Fibroblast of gingiva (primary cell): ENCODE measurements at places on chromosomes 6 and 20.

DNA sequence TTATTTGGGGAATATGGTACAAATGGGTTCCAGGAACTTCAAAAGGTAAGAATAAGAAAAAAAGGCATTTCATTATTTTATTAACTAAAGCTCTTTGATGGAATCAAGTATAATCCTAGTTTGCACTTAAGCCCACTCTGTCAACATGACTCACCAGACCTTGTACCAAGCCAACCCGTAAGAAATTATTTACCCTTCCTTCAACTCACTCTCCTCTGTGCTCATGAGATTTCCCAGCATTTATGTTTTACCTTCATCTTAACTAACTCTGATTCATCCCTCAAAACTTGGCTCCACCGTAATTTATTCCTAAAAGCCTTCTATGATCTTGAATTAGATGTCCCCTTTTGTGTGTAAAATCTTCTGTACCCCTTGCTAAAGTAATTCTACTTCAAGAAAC, 308.7 kb downstream of the PKHD1 start:
- no peak for DNase-seq

DNA sequence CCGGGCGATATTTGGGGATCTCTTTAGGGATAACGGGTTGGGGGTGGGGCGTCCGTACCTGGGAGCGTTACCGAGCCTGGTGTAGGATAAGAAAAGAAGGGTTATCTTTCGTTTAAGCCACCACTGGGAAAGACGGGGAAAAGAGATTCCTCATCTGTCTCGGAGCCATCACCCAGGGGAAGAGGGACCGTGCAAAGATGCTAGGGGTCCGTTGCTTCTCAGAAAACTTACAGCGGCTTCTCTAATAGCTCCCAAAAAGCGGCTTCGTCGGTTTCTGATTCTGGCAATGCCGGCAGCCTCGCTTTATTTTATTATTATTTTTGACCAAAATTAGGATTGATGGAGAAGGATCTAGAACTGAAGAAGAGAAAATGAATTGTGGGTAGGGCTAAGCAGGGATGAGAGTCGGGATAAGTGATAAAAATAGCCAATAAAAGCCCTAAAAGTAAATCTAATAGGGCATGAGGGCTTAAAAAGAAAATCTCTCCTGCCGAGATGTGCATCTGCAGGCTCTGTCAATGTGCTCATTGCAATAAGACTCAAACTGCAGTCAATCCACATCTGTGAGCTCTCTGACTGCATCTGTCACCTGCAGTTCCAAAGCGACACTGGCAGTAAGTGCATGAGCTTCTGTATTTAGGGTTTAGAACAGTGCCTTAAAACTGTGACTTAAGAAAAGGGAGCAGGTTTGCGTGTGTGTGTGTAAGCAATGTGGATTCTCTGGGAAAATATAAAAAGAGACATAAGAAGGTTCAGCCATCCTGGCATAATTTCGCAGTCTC, 801 bp downstream of the TBPL1 start:
- no peak for DNase-seq

DNA sequence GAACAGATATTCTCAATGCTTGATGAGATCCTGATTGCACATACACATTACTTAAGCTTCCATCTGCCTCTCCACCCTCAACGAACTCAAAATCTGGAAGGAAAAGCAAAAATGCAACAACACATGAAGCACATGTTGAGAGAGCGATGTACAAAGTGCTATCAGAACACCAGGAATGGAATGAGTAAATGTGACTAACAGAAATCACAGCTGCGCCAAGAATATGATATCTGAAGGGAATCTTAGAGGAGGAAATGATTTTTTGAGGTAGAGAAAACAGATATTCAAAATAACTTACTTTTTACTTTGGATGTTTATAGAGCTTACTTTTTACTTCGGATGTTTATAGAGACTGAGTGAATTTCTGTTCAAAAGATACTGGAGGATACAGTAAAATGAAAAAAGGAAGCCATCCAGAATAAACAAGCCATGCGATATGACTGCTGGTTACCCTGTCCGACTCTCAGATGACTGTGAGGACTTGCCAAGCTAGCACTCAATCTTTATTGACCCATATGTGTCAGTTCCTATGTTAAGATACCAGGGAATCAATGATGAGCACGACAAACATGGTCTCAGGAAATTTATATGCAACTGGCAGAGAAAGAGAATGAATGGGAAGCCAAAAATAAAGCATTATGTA, 102.0 kb downstream of the SMLR1 start:
- peak; percentile 55 for DNase-seq

GRCh38 chr6:164035900-164036485, 621.5 kb downstream of the QKI start:
- DNase-seq = no peak
